Effector CD8-positive, alpha-beta T cell (primary cell): ENCODE measurements at places on chromosomes 2 and 18.

- DNase-seq, result no peak
Observed at GRCh38 chr2:1599301-1600085, 144.8 kb downstream of the PXDN start.

GRCh38 chr2:111694700-111695101 is 189.3 kb downstream of the ANAPC1 start:
- no peak for DNase-seq

GRCh38 chr18:51153659-51154371 is 43.7 kb downstream of the MEX3C start:
- DNase-seq, result peak; percentile 3

- DNase-seq, result no peak
Observed at GRCh38 chr2:200130762-200131166, 175.4 kb downstream of the MAIP1 start.

- DNase-seq, result no peak
Observed at GRCh38 chr2:194383401-194383800, 1273.6 kb upstream of the SLC39A10 start.

GRCh38 chr2:101474731-101475384 is at the start of gene RFX8:
RFX8 (minus strand) TSS chr2:101475112; CDS start chr2:101466848, 8,264 bp downstream.
- DNase-seq, result no peak

GRCh38 chr2:196941398-196942078 is 15.0 kb upstream of the PGAP1 start:
- no peak for DNase-seq

DNA sequence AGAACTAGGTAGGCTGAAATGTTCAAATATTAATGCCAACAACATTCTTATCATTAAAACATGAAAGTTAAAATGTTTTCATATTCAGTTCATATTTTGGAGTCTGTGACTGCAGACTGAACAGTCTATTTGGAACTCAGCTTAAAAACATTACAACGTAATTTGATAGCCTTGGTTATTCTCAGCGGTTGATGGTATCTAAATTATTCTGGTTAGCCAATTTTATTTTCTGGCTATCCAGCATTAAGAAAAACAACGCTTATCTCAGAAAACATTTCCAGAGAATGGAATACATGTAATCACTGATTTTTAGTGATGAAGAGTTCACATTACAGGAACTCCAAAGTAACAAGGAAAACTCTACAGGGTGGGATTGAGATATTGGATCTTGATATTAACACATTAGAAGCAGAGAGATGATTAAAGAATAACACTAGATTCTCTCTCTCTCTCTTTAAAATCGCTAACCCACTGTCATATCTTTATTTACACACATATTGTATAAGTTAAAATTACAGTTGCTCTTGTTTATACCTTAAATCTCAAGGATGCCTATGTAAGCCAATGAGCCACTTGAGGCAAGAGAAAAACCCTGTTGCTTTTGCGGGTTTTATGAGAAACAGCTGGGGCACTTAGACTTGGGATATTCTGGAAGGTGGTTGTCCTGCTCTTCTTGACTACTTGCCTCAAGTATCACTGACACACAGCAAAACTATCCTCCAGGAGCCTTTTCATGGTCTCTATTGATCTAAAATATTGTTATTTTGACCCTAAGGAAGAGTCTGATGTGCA is 84.9 kb downstream of the ICOS start:
- no peak for DNase-seq
